NCI-H1694 (cell line): ENCODE measurements at places on chromosomes 7 and 10.

GRCh38 chr10:32132357-32132946 is 76.2 kb upstream of the KIF5B start:
- no peak for DNase-seq

GRCh38 chr7:44348300-44348699 is 22.9 kb upstream of the CAMK2B start:
- DNase-seq = no peak

DNA sequence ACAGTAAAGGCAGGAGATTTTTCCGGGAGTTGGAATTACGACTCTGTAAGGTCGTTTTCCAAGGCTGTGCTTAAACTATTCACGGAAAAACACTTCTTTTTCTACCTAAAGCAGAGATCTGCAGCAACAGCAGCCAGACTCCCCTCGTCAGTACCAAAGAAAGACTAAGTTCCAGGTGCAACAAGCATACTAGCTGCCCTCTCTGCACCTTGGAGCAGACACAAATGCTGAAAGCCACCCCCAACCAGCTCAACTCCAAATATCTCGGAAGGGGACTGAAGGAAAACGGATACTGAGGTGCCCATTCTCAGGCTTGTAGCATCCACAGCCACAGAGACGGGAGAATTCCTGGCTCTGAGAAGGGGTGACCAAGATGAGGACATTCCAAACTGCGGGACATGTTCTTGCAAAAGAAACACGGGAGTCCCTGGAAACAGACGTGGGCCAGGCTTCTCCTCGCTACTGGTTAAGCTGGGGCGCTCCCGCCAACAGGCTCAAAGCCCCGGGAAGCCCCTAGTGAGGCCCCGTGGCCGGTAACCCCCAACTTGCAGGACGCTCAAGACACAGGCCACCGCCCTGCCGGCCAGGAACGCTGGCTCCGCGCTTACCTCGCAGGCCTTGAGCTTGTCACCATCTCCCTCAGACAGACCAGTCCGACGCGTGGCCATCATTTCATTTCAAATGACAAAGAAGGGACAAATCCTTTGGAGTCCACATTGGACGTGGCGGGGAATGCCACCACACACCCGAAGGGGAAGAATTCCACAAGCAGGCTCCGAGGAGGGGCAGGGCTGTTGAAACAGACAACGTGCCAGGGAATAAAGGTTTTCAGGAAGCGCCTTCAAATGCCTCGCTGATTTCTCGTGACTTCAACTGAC is 2.2 kb downstream of the ARHGAP21 start:
- no peak for DNase-seq

DNA sequence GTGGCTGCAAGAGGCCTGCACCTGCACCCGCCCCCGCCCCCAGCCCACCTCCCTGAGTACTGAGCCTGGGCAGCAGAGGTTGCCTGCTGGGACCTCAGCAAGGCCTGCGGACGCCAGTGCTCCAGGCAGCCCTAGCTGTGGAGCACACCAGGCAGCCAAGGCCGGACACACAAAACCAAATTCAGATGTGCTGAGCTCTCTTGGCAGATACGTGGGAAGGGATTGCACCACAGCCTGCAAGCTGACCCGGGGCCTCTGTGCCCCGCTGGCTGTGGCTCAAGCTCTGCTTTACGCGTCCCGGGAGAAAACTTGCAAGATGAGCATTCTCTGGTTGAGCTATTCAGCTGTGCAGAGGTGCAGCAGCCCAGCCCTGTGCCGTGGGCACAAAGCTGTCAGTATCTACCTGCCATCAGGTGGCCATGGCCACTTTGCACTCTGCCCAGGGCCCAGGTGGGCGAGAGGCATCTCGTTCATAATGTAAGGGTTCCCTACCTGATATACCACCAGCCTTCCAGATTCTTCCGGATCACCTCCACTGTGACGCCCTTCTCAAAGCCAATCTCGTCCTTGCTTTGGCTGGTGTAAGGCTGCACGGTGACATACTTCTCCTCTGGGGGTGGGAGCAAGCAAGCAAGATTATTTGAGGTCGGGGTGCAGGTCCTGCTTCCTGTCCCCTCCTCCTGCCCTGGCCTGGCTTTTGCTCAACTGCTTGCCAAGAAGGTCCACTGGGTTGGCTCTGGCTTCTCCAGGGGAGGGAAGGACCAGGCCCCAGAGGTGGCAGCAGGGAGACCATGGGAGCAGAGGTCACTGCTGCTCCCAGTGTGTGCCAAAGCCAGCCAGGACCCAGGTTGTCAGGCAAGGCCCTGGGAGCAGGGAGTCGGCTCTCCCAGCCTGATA is 123.4 kb downstream of the NEURL1 start:
- no peak for DNase-seq

DNA sequence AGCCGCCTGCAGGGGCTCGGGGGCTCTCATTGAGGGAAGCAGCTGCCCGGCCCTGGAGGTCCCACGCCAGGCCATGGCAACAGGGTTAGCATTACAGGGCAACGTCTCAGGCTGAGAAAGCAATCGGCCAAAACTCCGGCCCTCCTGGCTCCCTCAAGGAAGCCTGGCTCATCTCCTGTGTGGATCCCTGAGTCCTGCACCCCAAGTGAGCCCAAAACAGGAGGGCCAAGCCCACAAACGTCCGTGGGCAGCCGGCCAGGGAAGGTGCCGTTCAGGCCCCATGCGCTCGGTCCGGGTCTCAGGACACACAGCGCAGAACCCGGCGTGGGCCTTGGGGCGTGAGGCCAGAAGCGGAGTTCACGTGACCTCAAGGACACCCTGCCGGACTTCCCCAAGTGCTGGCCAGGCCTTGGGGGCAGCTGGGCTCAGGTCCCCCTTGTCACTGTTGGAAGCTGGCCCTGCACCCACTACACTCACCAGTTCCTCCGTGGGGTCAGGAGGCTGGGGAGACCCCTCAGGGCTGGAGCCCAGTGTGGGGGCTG is 8.0 kb upstream of the PWWP2B start:
- DNase-seq = no peak

GRCh38 chr10:98967601-98968000 is 268.1 kb downstream of the HPSE2 start:
- no peak for DNase-seq

GRCh38 chr10:24965051-24965450 is 12.6 kb upstream of the PRTFDC1 start:
- DNase-seq = no peak

GRCh38 chr7:44292876-44293560 is 32.4 kb downstream of the CAMK2B start:
- DNase-seq = no peak

GRCh38 chr10:58662314-58662713 is 149.6 kb downstream of the BICC1 start:
- DNase-seq = no peak

GRCh38 chr10:7205656-7206055 is 205.2 kb downstream of the SFMBT2 start:
- no peak for DNase-seq

GRCh38 chr10:111338805-111339204 is 262.0 kb downstream of the ADRA2A start:
- DNase-seq = no peak

DNA sequence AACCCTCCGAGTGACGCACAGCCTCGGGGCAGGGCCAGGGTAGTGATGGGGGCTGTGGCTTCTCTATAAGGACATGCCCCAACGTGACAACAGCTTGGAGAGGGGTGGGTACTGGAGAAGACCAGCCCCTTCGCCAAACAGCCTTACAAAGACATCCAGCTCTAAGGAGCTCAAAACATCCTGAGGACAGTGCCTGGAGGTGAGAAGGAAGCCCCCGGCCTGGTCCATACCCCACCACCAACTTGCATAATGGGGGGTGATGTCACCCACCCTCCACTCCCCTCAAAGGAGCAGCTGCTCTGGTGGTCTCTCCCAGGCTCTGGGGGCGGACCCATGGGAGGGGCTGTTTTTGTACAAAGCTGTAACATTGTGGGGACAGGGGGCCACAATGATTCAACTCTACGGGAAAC is 15.1 kb downstream of the PRSS2 start:
- DNase-seq = no peak

GRCh38 chr10:114596793-114597192 is 61.3 kb downstream of the ABLIM1 start:
- DNase-seq = no peak

DNA sequence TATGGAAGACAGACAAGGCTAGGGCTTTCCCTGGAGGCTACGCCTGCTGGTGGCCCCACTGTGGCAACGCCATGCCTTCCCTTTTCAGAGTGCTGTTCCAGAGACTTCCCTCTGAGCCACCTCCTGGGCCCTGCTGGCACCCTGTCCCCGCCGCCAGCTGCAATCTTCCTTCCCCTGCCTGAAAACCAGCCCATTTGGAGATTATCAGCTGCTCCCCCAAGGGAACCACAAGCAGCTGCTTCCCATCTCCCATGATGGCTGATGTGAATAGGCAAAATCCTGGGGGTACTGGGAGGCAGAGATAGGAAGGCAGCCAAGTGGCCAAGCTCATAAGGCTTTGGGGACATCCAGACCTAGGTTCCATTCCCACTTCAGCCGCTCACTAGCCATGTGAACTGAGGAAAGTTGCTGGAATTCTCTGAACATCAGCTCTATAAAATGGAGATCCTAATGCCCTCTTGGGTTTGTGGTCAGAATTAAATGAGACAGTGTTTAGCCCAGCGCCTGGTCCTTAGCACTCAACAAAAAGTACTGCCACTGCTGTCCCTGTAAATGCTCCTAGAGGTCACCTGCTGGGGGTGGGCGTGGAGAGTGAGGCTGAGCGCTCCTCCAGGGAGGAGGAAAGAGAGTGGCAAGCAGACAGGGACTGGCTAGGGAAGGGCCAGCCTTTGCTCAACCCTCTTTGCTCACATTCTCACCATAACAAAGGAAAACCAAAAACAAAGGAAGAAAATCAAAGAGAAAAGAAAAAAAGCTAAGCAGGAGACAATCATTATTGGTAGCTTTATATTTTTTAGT is 5.9 kb downstream of the TSPAN33 start:
- no peak for DNase-seq

GRCh38 chr10:13684252-13684791 is 97.6 kb downstream of the PRPF18 start:
- DNase-seq = no peak

DNA sequence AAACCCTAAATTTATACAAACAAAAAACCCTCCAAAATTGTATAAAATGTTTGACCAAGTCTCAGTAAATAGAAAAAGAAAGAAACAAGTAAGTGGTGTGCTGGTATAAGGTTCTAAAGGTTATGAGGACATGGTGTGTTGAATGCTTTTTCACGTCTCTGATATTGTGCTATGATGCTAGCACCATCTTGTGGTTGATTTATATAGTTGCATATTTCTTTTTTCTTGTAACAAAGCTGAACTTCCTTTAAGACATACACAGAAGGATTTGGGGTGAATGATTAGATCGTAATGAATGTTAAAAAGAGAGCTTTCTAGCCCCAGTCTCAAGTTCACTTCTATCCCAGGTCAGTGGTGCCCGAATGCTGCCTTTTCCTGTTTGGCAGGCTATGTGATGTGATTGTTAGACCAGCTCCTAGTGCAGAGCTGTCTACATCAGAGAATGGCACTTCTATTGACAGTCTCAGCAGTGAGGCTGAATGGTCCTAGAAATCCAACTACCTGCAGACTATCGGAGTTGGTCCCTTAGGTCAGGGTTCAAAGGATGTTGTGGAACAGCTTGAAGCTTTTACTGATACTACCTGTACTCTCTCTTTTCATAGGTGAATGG is 25.0 kb downstream of the VTI1A start:
- peak; percentile 17 for DNase-seq

DNA sequence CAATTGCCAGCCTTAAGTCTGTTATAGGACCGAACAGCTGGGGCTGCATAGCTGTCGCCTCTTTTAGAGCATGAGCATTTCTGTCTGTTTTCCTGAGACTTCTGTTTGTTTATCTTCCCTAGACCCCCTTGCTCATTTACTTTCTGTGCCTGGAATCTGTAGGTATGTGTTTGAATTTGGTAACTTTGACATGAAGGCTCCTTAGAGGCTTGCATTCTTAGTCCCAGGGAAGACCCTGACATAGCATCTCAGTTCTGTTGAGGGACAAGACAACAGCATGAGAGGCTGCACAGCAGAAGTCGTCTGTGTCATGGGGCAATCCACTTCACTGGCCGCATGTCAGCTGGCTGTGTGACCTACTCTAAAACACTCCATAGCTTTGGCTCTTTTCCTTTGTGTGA is 58.7 kb downstream of the KLHDC10 start:
- no peak for DNase-seq
